ENCODE measurements at places on chromosomes 1 and 21.

DNA sequence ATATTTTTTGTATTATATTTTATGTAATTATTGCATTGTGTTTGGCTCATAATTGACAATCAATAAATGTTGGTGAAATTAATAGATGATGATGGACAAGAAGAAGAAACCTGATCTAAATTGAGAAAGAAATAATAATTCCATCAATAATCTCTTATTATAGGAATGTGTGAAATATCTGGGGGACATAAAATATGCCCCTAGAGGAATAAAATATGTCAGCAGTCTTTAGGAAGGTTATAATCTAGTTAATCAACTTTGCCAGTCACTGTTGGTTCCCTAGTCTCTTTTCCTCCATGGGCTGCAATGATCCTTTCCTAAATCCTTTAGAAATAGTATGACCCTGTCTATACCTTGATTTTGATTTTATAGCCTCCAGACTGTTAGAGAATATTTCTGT, 549.7 kb upstream of the ADGRL4 start:
- DNase-seq, result no peak

DNA sequence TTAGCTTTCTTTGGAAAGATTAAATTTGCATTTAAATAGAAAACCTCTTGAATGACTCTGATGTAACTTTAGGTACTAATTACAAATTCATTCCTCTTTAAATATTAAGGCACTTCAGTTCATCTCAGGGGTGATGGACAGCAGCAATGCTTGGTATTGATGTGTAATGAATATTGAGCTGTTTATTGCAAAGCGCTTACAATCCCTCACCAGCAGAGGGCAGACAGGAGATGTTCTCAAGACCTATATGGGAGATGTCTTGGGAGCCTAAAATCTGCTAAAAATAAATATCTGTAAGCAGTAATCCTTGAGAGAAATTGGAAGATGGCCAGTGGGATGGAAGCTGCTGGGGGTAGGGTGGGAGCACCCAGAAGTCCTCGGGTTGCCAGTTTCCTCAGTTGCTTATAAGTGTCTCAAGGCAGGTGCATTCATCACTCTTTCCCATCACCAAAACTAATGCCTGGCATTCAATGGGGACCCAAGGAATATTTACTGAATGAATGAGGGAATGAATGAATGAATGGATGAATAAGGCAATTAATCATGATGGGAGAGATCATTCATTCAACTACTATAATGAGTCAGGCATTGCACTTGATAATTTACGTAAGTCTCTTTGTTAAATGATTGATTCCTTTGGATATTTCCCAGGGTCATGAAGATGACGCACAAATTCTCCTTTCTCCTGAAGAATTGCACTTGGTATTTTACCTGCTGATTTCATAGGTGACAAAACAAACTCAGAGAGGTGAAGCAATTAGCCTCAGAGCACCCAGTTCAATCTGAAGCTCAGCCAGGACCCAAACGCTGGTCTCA, 2.3 kb downstream of the KLHDC8A start:
- DNase-seq, result peak; percentile 50

GRCh38 chr1:199545780-199546179, 481.7 kb upstream of the NR5A2 start:
- DNase-seq, result no peak

DNA sequence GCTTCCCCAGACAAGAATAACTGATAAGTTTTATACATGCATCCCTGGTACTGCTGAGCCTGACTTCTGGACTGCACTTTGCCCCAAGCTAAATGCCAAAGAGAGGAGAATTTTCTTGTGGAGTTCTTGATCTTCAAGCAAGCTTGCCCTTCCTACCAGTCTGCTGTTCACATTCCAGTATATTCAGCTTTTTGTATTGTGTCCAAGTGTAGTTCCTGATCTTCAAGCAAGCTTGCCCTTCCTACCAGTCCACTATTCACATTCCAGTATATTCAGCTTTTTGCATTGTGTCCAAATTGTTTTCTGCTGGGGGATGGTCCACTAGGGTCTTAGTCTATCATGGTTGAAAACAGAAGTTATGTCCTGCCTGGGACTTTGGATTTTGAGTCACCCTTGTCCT, 894 bp upstream of the TSEN15 start:
- no peak for DNase-seq

DNA sequence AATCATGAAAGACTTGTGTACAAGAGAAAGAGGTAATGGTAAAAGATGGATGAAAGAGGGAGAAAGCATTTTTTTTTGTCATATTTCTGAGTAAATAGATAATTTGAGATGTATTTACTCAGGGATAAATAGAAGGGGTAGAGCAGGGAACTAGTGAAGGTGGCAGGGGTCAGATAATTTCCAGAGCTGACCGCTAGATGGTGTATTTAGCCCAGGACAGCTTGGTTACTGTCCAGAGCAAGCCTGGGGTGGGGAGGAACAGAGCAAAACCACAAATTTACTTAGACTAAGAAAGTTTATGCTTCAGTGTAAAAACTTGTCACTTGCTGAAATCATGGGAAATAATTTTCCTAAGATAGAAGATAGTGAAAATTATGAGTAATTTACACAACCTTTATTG, 91.5 kb downstream of the XCL2 start:
- DNase-seq, result no peak

DNA sequence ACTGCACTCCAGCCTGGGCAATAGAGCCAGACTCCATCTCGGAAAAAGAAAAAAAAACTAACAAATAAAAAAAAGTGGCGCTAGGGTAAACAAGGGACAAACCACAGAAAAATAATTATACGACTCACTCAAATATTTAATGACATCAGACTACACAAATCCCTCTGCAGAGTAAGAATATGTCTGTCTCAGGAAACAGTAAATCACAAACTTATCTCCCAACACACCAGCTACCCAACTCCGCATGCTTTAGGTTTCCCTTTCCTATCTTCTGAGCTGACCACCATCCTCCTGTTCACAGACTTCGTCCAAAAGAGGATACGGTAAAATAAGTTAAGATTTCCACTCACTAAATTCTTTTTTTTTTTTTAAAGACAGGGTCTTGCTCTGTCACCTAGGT, 16.2 kb downstream of the WDR47 start:
- no peak for DNase-seq

- no peak for DNase-seq
Measured at GRCh38 chr1:244318512-244318911, 133.2 kb downstream of the ADSS2 start.

- no peak for DNase-seq
Measured at GRCh38 chr21:45543710-45544448, 1.6 kb upstream of the SLC19A1 start.

GRCh38 chr1:17273096-17273495, 24.2 kb downstream of the PADI3 start:
- DNase-seq, result no peak

DNA sequence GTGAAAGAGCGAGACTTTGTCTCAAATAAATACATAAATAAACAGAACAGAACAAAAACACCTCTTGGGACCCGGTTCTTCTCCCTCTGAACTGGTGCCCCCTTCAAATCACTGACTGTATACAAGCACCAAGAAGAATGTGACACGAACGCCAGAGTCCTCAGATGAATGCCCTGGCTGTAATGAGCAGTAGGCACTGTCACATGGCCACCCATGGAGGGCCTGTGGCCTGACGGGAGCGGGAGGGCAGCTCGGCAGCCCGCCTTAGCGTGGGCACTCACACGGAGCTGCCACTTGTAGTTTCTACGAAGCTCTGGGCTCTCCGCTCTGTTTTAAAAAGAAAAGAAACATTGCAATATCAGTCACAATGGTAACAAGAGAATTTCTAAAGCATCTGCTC, 146.0 kb downstream of the PEX14 start:
- DNase-seq, result no peak

- DNase-seq, result no peak
Measured at GRCh38 chr21:14523234-14523633, 22.9 kb downstream of the SAMSN1 start.

GRCh38 chr1:184930645-184931044, 43.7 kb downstream of the NIBAN1 start:
- DNase-seq, result no peak

DNA sequence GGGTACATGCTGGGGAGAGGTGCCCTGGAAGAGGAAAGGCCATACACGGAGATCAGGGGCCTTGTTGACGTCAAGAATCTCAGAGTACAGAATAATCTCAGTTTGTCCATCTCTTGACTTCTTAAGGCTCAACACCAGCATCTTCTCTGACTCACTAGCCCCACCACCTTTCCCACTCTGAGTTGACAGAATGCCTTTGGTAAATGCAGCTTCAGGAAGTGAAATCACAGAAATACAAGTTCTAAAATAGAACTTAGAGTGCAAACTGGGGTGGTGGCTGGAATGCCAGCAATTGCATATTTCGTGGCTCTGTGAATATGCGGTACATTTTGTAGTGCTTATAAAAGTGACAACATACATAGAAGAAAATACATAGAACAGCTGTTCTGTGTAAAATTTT, 1.6 kb downstream of the COG2 start:
- DNase-seq, result no peak

DNA sequence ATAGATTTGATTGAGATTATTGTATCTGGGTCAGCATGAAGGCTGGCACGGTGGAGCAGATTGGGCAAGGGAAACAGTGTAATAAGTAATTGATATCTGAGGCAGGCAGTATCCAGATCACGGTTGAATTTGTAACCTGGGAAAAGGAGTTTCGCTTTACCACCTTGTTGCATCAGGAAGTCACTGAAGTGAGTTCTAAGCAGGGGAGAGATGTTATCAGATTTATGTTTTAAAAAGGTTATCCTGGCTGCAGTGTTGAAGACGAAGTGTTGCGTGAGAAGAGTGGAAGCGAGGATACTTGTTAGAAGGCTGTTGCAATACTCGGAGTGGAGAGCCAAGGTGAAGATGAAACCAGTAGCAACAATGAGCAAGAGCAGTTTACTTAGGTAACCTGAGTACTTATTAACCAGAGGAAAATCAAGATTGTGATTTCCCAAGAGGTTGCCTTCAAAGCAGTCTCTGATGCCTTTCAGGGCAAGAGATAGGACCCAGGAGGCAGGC, 77.8 kb downstream of the LHX9 start:
- no peak for DNase-seq

DNA sequence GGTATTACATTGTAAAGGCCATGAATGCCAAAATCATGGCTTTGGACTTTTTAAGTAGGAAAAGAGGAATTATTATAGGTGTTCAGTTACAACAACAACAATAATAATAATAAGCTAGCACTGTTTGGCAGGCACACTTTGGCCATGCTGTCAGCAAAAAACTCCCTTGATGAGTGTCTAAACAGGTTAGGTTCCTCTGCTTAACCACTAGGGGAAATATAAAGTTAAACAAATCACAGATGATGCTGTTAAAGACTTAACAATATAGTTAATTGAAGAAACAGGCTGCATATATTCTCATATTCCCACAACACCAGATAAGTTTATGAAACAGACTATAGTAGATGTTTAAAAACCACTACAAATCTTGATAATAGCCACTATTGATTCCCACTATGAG, 46.4 kb downstream of the RGS21 start:
- DNase-seq, result no peak

- DNase-seq, result no peak
Measured at GRCh38 chr1:20366463-20367115, 75.9 kb downstream of the VWA5B1 start.

DNA sequence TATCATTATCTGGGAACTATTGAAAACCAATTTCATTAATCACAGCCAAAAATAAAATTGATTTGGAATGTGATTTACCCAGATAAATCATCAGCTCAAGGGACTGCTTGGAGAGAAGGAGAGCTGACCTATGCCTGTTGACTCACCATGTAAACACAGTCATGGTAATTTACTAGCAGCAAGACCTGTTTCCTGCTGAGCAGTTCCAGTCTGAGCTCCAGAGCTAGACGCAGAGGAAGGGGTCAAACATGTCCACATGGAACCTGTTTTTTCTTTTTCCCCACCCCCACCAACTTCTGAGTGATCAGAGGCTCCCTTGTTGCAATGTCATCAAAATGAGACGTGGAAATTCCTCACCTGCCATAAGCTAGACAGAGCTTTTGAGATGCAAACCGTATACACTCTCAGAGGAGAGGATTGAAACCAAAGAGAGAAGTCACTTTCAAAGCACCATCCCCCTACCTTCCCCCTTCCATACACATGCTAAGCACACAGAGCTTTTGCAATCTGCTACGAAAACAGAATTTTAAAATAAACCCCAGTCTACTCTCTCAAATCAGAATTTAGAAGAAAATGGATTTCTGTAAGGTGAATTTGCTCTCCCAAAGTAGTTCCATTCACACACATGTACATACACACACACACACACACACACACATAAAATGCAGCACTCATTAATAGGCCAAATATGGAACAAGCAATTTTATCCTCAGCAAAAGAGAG, 55.9 kb upstream of the PTGFRN start:
- DNase-seq, result peak; percentile 57

DNA sequence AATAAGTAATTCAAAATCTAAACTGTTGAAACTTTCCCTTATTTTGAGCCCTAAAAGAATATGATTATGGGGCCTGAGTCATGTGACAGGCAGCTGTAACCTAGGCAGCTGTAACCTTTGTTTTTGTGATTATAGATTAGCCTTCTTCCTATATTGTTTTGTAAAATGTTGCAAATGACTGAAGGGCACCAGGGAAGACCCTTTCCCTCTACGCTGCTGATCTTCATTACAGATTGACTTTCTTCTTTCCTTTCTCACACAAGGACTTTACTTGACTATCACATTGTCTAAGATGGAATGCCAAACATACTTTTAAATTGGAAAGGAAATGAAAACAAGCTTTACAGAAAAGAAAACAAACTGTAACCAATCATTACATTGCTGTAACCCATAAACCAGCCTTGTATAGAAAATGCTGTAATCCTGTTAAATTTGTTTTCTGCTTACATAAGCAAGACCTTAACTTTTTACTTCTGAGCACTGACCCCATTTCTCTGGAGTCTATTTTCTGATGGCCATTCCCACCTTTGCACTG, 242.2 kb downstream of the RGS7 start:
- DNase-seq, result no peak

DNA sequence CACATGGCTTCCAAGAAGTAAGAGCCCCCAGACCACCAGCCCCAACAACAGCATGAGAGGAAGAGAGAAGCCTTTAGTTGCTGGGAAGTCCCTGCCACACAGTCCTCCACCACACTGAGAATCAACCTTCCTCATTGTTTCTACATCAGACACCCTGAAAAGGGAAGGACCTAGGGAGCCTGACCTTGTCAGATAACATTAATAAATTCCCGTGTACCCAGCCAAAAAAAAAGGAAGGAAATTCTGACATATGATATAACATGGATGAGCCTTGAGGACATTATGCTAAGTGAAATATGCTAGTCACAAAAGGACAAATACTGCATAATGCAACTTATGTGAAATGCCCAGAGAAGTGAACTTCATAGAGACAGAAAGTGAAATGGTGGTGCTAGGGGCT, 65.6 kb upstream of the ARHGAP29 start:
- no peak for DNase-seq

DNA sequence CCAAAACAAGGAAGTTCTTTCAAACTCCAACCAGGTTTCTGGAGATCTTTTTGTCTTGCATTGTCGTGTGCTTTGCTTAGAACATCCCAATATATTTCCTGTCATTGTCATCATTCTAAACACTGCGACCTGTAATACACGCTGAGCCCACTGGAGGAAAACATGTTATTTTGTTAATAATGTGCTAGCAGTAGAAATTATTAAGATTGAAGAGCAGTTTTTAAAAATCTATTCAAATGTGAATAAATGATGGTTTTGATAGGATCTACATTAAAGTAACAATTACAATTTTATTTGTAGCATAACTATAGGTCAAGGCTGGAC, 268.5 kb downstream of the PTPRC start:
- no peak for DNase-seq

All from fibroblast of gingiva (primary cell).